H4 (cell line): ENCODE measurements at places on chromosomes 7 and 10. TPM values are rescaled to one million over a fixed set of nuclear protein-coding genes. Genes with fewer than 3 reads are reported as not detected.

FGF8 gene
- total RNA-seq = not detected in 2 replicates

ANKRD61 gene
- total RNA-seq = 1.3 TPM in 1 of 2 replicates, not detected in the other

STEAP1 gene
- 14.6 and 31.3 TPM in 2 replicates for total RNA-seq

MARCHF5 gene
- total RNA-seq = 13.0 and 28.7 TPM in 2 replicates
